ENCODE measurements at places on chromosomes 5 and 9. TPM values are rescaled to one million over a fixed set of nuclear protein-coding genes. Genes with fewer than 3 reads are reported as not detected.

GRCh38 chr5:154403776-154404387 lies 41.9 kb upstream of the SAP30L start:
- no peak for DNase-seq

MCC gene
- total RNA-seq, result 46.5 TPM

ADAM19 gene
- total RNA-seq, result 3.5 TPM

PCDHAC2 gene
- 2.1 TPM for total RNA-seq

DNA sequence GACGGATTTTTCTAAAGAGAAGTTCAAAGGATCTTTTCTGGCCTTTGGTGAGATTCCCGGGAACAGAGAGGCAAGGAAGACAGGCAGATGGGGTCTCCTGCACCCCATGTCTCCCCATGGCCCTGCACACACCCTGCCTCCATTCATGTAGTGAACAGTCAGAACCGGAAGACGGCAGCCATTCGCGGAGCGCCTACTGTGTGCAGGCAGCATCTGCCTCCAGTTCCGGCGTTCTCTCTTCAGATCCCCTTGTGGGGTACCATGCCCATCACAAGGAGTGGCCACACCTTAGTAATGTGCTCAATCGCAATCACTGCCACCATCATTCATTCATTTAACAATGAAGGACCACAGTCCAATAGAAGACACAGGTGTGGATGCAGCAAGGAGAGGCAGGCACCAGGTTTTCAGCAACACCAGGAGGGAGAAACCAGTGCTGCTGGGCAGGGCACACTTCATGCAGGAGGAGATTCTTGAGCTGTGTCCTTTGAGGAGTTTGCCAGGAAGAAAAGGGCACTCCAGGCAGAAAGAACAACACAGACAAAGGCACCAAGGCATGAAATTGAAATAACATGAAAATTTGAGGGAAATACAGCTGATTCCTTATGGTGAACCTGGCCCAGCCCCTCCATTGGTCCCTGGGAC lies 171.5 kb upstream of the PHYKPL start:
- DNase-seq, result no peak

MACIR gene
- total RNA-seq, result 13.0 TPM

GRCh38 chr5:5787373-5787772 lies 364.9 kb downstream of the ICE1 start:
- DNase-seq, result no peak

DNA sequence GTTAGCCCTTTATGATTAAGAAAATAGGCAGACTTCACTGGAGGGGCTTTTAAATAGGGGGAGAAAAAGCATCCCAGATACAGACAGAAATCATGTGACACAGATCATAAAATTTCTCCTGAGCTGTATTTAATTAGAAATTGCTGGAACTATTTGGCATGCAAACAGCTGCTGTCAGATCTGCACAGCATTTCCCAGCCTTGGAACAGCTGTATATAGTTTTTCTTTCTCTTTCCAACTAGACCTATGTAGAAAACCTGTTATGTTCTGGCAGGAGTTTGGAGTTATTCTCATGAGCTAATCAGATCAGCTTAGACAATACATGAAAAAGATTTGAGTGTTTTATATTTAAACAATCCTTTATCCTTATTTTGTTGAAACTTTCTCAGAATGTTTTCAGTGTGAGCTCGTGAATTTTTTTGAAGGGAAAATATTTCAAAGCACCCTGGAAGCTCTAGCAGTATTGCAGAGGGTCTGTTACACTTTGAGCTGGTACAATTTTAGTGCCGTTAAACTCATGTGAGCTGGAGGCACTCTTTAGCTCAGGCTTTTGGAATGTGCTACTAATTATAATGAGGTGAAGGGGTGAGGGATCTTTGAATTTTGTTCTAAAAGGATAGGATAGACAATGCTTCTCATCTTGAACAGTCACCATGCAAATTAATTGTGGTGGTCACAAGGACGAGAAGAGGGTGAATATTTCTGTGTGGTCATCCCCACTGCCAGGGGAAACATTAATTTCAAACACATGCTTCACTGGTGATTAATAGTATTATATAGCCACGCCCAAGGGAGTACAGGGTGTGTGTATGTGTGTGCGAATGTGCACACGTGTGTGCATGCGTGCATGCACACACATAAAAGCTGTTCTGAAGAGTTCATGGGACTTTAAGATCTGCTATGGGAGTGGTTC lies 239.4 kb upstream of the FBXL7 start:
- DNase-seq, result no peak

- no peak for DNase-seq
Measured at GRCh38 chr5:58898538-58898937, 315.7 kb downstream of the RAB3C start.

GRCh38 chr9:117265253-117265652 lies 149.6 kb downstream of the ASTN2 start:
- DNase-seq, result no peak

DNA sequence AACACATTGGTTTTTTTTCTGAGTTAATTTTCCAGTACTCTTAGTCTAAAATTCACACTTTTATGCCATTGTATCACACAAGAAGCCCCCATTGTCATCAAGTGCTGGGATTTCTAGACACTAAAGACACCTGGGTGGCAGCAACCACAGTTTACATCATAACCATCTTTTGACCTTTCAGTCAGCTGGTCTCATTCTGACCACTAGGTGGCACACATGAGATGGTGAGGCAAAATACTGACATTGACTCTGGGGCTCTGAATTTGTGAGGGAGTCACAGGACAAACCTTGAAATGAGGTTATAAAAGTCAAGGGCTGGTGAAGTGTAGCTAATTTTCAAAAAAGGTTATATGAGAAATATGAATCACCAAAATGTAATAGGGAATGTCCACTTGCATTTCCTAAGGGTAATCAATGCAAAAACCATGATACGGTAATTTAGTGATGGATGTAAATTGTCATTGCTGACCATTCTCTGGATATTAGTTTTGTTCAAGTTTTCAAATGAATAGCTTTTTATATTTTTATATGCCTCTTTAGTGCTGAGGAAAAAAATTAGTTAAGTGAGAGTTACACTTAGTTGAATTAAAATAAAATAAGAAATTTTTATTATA lies 229.4 kb downstream of the DMAC1 start:
- DNase-seq, result peak; percentile 18

DNA sequence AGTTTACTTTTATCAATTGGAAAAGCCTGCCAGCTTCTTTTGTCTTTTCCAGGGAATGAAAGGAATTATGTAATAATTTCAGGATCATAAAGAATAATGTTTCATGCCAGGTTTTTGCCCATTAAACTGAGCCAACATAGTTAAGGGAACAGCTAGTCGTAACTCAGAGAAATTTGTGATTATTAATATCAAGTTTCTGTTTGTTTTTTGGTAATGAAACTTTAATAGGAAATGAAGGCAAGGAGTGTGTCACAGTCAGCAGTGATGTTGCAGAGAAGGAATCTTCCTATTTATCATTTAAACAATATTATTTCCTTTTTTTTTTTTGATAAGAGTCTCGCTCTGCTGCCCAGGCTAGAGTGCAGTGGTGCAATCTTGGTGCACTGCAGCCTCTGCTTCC lies 10.7 kb downstream of the NFIL3 start:
- DNase-seq, result no peak

- no peak for DNase-seq
Measured at GRCh38 chr9:70147196-70147595, 103.5 kb downstream of the MAMDC2 start.

Data from breast epithelium (tissue), 4 donors.